ENCODE measurements at places on chromosomes 5 and 9.

- DNase-seq: no peak
These were observed 22.9 kb upstream of the PIK3R1 start for GRCh38 chr5:68192679-68193060.

DNA sequence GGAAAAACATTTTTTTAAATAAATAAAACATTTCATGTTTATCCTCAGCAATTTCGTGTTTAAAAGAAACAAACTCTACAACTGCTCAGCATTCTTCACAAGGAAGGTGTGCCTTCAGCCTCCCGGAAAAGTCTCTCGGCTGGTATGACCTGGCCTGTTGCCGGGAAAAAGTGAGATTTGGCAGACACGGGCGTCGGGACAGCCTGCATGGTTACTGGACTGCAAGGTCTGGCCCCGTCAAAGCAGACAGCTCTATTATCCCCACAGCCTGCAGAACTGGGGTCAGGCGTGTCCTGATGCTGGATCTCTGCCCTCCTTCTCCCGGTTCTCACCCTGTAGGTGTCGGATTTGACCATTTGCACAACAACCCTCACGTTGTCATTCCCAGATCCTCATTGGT is 120.3 kb upstream of the SPATA31C2 start:
- DNase-seq: no peak

- DNase-seq: no peak
These were observed 17.6 kb upstream of the UBE2D2 start for GRCh38 chr5:139543423-139543991.

DNA sequence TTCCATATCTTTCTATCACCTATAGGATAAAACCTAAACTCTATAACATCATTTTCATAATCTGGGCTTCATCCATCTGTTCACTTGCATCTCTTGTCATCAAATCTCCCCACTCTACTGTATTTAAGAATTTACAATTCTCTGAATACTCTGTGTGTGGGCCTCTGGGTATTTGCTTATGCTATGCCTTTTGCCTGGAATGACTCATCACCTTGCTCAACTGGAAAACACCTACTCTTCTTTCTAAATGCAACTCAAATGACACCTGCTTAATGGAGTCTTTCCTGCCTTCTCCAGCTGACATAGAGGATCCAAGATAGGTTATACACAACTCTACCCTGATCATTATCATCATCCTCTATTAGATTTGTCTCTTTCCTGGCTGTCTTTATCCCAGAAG is 421.7 kb downstream of the SPATA31D1 start:
- no peak for DNase-seq

DNA sequence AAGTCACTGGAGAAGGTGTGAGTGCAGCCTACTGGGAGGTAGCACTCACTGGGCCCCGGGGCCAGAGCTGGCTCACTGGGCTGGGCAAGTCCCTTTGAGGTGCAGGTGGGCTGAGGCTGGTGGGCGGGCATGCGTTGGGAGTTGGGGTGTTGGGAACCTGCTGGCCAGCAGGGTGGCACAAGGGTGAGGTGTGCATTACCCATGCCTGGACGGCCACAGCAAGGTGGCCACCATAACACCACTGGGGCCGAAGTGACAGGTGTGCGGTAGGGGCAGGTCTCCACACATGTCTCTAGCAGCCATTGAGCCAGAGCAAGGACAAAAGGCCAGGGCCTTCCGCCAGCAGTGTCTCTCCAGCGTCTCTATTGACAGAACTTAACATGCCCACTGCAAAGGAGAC is 22.6 kb downstream of the PRRT1B start:
- no peak for DNase-seq

GRCh38 chr9:98972716-98973115 is 29.0 kb downstream of the COL15A1 start:
- no peak for DNase-seq

GRCh38 chr5:34749431-34749873 is 89.5 kb upstream of the TTC23L start:
- DNase-seq: no peak

DNA sequence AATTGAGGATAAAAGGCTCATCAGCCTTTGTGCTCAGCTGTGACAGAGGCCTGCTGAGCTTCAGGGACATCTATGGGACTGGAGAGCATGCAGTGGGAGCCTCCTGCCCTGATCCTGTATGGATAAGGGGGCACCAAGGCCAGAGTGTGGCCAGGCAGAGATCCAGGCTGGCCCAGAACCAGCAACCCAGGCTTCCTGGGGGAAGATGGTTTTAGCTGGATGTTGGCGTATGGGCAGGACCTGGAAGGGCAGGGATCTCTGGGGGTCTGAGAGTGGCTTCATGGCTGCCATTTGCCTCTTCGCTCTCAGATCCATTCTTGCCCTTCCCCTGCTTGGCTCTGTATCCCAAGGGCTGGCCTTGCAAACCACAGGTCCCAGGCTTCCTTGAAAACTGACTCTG is 169.9 kb downstream of the MACROH2A1 start:
- DNase-seq: no peak

Data from NK-92 treated with Interleukin-12 subunit alpha and Interleukin-12 subunit beta, amount 100 ng/mL, for 24 hours (cell line).